ENCODE measurements at places on chromosomes 2 and 18. TPM values are rescaled to one million over a fixed set of nuclear protein-coding genes. Genes with fewer than 3 reads are reported as not detected.

Gene GMCL1
- 10.6 TPM for total RNA-seq

Gene CNDP1
- not detected for total RNA-seq

Gene OSBPL6
- total RNA-seq = 7.4 TPM

Gene SALL3
- not detected for total RNA-seq

Gene CRIM1
- 216 TPM for total RNA-seq

Gene SP5
- not detected for total RNA-seq

Gene IMPA2
- total RNA-seq = 16.8 TPM

Gene RAPGEF4
- total RNA-seq = 0.18 TPM

Gene ZNF396
- 0.89 TPM for total RNA-seq

Gene DSEL
- 16.7 TPM for total RNA-seq

Gene SAG
- not detected for total RNA-seq

Gene SH2D6
- total RNA-seq = not detected

Gene PCARE
- not detected for total RNA-seq

Gene ARHGAP28
- total RNA-seq = 7.5 TPM

Gene VIL1
- not detected for total RNA-seq

Gene ABCB11
- not detected for total RNA-seq

Gene INPP5D
- 0.29 TPM for total RNA-seq

Gene MAPRE3
- 4.3 TPM for total RNA-seq

Gene DNAJB2
- total RNA-seq = 30.0 TPM

Gene IGFBP5
- 1.4 TPM for total RNA-seq

Gene CYRIA
- 3.0 TPM for total RNA-seq

Gene ANKRD62
- total RNA-seq = not detected

Gene IGFBP2
- 1,032 TPM for total RNA-seq

Gene CKAP2L
- 4.0 TPM for total RNA-seq

Gene DSG2
- 15.6 TPM for total RNA-seq

All from myometrial cell (primary cell).